B cell (primary cell): ENCODE measurements at places on chromosomes 6 and 20. TPM values are rescaled to one million over a fixed set of nuclear protein-coding genes. Genes with fewer than 3 reads are reported as not detected.
A peak's percentile ranks its signal among the peaks of the same experiment; 100 is the strongest.

DNA sequence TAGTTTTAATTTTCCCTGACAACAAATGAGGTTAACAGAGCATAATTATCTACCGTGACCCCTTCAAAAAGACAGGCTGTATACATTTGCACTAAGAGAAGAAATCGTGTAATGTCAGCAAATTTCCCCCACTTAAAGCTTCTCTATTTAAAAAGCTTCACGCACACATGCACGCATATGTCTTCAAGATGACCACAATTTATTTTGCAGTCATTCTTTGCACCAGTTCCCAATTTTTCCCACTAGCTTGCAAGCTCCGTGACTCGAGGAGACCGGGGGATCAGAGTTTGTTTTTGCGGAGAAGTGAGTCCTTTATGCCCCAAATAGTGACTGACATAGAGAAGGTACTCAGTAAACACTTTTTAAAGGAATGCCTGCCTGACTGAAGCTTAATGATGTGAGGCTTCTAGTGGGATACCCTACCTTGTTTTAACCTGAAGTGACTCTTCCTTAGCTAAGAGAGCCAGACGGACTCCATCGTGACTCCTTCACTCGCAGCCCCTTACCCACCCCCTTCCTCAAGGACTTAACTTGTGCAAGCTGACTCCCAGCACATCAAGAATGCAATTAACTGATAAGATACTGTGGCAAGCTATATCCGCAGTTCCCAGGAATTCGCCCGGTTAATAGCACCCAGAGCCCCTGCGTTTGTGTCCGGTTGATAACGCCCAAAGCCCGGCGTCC, 9.3 kb upstream of the NQO2 start:
- no peak for DNase-seq

The AP5S1 gene
- polyA plus RNA-seq: 7.5 and 9.2 TPM in 2 replicates

The DYNLT2 gene
- 2.4 and 3.6 TPM in 2 replicates for polyA plus RNA-seq

The SCUBE3 gene
- not detected in 2 replicates for polyA plus RNA-seq

- no peak for DNase-seq
These were observed 77.6 kb downstream of the HUS1B start for GRCh38 chr6:579339-579738.

DNA sequence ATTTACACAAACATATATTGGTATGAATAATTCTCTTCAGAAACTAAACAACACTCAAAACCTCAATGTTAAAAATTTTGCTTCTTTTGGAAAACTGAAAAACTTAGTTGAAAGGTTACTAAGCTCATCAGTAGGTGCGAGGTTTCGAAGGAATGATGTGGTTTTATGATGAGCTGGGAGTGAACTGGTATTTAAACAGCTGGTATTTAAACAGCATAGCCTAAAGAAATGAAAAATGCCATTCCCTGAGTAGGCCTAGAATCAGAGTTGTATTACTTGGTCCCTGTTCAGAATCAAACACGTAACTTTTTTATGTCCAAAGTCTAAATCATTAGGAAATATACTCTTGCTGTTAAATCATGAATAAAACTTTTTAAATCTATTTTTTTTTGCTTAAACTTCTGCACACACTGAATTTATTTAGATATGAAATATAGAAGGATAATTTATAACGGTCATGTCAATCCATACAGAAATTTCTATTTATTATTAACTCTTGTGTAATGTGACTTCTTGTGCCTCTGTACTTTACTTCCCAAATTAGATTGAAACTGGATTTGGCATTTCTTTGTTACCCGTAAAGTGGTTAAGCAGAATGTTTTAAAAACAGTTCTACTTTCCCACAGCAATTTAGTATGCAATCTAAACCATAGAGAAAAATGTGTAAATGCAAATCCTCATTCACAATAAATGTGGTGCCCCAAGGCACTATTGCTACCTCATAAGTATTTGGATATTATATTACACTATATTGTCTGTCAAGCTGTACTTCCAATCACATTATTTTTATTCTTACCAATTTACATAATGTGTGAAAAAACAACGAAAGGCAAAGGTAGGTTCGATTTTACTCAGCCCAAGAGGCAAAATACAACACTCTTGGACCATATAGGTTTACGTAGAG, 124.1 kb downstream of the HS3ST5 start:
- DNase-seq: no peak

DNA sequence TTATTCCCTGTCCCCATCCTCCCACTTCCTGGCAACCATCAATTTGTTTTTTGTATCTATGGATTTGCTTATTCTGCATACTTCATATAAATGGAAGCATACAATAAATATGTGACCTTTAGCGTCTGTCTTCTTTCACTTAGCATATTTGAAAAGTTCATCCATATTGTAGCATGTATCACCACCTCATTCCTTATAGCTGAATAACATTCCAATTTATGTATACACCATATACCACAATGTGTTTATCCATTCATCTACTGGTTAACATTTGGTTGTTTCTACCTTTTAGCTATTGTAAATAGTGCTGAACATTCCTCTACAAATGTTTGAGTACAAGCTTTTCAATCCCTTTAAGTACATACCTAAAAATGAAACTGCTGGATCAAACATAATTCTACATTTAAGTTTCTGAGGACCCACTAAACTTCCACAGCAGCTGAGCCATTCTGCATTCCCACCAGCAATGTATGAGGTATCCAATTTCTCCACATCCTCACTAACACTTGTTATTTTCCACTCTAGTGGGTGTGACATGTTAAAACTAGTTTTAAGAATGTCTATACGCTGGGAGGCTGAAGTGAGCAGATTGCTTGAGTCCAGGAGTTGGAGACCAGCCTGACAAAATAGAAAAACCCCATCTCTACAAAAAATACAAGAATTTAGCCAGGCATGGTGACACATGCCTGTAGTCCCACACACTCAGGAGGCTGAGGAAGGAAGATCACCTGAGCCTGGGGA, 32.9 kb downstream of the NUDT3 start:
- DNase-seq: no peak

GRCh38 chr6:2103765-2104523, 141.5 kb downstream of the GMDS start:
- peak; percentile 50 for DNase-seq

DNA sequence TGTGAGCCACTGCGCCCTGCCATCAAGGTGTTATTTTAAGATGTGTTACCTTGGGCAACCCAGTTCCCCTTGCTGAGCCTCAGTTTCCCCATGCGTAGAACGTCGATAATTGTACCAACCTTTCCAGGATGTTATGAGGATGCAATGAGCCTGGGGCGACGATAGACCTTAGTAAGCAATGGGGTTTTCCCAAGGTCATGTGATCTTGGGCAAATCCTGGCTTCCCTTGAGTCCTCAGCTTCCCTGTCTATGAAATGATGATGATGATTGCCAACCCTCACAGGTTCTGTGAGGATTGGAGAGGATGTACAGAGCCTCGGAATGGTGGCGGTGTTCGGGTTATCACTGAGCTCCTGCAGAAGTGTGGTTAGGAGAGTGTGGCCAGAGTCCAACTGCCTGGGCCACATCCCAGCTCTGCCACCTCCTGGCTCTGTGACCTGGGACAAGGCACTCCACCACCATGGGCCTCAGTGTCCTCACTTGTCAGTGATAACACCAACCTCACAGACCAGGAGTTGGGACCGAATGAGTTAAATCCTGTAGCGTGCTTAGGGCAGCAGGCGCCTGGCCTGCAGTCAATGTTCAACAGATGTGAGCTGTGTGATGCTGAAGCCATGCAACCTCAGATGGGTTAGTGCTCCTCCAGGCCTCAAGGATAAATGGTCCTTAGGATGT, 23.4 kb downstream of the SIRPA start:
- no peak for DNase-seq

The PSORS1C2 gene
- not detected in 2 replicates for polyA plus RNA-seq

The GGTLC1 gene
- not detected in 2 replicates for polyA plus RNA-seq

DNA sequence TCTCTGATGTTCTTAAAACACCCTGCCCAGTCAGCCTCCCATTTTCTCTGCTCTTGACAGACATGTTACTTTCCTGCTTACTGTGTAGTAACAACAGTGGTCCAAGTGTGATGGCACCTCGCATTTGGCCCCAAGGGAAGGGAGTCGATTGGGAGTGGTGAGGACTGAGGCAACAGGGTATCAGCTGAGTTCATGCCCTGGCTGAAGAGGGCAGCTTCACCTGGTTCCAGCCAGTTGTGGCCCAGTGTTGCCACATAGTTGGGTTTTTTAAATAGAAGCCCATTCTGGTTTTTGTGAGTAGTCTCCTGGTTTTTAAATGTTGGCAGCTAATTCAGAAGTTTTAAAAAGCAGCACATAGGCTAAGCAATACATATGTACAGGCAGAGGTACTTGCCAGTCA, 37.2 kb downstream of the ARFGEF2 start:
- no peak for DNase-seq

The PRDM13 gene
- polyA plus RNA-seq: not detected in 2 replicates

The KCNG1 gene
- polyA plus RNA-seq: 56.1 and 57.7 TPM in 2 replicates

DNA sequence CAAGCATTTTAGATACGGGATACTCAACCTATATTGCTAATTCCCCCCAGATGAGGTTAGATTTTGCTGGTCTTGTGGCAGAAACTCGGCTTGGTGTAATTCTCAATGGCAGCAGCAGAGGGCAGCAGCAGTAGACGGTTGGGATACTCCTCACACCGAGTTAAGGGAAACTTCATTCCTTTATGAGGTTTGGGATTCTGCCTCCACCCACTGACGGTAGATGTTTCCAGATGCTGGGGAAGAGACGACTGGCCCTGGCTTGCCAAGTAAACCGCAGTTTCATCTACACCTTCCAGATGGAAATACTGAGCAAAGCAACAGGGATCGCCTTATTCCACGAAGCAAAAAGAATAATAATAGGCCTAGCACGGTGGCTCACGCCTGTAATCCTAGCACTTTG, 8.2 kb upstream of the TBC1D7 start:
- peak; percentile 84 for DNase-seq

- peak; percentile 59 for DNase-seq
These were observed 34.7 kb upstream of the TBXT start for GRCh38 chr6:166202321-166202733.

GRCh38 chr6:30748851-30749540, 4.6 kb upstream of the IER3 start:
- DNase-seq: no peak

The CDSN gene
- polyA plus RNA-seq: not detected in 2 replicates

DNA sequence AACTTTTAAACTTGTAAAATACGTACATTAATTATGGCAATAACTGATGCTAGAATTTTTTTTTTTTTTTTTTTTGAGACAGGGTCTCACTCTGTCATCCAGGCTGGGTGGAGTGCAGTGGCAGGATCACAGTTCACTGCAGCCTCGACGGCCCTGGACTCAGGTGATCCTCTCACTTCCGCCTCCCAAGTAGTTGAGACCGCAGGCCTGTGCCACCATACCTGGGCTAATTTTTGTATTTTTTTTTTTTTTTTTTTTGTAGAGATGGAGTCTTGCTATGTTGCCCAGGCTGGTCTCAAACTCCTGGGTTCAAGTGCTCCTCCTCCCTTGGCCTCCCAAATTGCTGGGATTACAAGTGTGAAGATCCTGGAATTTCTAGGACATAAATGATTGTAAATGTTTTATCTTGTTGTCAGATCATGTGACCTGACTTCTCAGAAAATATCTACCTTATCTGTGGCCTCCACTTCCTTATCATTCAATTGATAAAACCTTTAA, 2.2 kb upstream of the CD2AP start:
- DNase-seq: no peak

- DNase-seq: no peak
These were observed 229.2 kb upstream of the TAB2 start for GRCh38 chr6:149088361-149088760.

The GPLD1 gene
- polyA plus RNA-seq: 1.6 and 1.9 TPM in 2 replicates

GRCh38 chr6:53611342-53611741, 54.2 kb downstream of the KLHL31 start:
- no peak for DNase-seq

DNA sequence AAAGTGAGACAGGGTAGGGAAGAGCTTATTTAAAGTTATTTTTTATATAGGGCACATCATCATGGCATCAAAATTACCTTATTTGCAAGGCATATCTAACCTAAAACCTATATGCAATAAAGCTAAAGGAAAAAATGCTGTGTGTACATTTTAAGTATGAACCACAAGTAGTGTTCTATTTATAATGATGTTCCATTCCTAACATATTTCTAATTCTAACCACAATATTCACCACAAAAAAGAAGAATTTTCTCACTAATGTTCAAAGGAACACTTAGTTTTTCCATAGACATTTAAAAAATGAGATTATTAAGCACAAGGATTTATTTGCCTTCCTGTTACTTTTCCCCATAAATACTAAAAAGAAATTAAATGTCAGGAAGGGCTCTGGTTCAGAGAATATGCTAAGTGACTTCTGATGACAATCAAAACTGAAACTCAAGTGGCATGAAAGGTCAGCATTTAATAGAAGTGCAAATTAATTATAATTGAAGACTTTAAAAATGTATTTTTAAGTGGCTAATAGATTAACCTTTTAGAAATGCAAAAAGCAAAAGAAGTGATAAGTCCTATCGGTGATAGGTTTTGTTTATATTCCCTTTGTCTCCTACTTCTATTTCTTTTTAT, 25.1 kb downstream of the GPR63 start:
- no peak for DNase-seq

The SIRPA gene
- 0.94 and 1.3 TPM in 2 replicates for polyA plus RNA-seq

GRCh38 chr6:79173378-79173777, 61.1 kb downstream of the HMGN3 start:
- DNase-seq: no peak

GRCh38 chr6:156197513-156197912, 579.7 kb upstream of the ARID1B start:
- DNase-seq: no peak

DNA sequence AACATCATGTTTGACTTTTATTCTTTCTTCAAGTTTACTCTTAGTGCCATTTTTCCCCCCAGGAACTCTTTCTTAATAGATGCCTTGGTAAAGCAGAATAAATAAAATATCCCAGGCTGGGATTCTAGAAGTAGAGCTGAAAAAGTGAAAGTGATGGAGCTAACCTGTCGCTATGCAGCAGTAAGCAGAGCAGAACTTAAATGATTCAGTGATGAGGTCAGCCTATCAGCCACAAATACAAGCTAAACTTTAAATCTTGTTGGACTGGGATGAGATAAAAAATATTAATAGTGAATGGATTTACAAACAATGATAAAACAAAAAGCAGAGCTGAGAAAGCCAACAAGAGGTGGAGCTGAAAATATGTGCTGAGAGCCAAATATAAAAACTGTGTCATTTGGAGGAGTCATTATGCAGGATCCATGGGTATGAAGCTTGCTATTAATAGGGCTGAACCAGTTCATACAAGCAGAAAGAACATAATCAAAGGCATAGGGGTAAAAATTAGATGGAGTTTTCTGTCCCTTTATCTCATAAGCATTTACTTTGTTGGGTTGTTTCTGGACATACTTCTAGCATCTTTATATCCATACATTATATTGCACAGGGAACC, 877.8 kb downstream of the EPHA7 start:
- DNase-seq: no peak

DNA sequence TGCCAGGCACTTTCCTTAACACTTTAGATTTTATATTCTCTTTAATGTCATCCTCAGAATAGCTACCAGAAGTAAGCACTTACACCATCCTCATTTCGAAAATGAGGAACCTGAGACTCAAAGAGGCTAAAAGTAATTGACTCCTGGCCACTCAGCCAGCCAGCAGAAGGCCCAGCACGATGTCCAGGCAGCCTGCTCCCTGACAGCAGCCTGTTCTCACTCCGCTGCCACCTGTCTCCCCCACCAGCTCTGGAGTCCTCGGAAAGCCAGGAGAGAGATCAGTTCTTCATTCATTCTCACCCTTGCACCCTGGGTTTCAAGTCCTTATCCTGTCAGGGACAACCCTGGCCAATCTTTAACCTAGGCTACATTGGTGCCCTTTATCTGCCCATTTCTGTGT, 174.0 kb downstream of the SASH1 start:
- no peak for DNase-seq
